Stimulated activated CD8-positive, alpha-beta memory T cell treated with anti-CD3 and anti-CD28 coated beads, Interleukin-15, amount 100 ng/mL, for 1 hour (primary cell): ENCODE measurements at places on chromosomes 1 and 21.
A peak's percentile ranks its signal among the peaks of the same experiment; 100 is the strongest.

- DNase-seq, result peak; percentile 60
Observed at GRCh38 chr1:44652445-44653106, 21.7 kb downstream of the TMEM53 start.

DNA sequence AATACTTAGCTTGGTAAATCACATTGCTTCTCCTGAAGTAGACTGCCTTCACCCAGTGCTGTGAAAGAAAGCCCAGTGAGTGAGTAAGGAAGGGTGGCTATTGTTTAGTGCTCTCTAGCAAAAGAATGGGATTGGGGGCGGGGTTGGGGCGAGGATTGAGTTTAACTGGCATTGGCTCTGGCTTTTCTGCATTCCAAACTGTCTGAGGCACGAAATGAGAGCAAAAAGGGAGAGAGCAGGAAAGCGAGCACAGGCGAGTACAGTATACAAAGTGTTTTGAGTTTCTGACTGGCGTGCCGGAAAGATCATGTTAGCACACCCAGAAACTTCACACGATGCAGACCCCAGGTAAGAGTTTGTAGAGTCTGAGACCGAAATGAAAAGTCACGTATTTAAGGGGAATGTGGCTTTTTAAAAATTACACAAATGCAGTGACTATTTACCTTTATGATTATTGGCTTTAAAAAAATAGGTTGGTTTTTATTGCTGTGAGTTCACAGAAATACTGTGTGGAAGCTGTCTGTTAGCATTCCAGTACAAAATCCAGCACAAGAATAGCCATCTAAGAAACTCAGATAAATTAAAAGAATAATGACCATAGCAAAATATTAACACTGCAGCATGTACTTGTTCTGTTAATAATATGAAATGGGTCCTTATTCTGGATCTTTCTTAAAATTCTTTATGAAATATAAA, 155.4 kb downstream of the CLEC20A start:
- no peak for DNase-seq

DNA sequence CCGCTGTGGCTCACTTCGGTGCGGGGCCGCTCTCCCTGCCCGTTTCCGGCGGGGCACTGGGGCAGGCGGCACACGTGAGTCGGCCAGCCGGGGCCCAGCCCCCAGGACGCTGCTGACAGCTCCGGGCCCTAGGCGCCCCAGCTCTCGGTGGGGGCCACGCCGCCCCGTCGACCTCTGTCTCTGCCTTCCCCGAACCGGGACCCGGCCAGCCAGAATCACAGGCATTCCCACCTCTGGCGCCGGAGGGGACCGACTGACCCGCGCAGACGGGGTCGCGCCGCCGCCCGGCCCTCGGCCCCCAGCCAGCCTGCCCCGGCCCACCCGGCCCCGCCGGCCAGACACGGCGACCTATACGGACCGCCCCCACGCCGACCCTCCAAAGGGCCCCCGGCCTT, 755 bp downstream of the SCMH1 start:
- DNase-seq, result no peak

GRCh38 chr1:234963180-234963903, 165.3 kb downstream of the TOMM20 start:
- DNase-seq, result peak; percentile 62

- no peak for DNase-seq
Observed at GRCh38 chr1:35640380-35641232, 720 bp downstream of the PSMB2 start.

GRCh38 chr1:197486946-197487345, 218.9 kb downstream of the CRB1 start:
- no peak for DNase-seq

DNA sequence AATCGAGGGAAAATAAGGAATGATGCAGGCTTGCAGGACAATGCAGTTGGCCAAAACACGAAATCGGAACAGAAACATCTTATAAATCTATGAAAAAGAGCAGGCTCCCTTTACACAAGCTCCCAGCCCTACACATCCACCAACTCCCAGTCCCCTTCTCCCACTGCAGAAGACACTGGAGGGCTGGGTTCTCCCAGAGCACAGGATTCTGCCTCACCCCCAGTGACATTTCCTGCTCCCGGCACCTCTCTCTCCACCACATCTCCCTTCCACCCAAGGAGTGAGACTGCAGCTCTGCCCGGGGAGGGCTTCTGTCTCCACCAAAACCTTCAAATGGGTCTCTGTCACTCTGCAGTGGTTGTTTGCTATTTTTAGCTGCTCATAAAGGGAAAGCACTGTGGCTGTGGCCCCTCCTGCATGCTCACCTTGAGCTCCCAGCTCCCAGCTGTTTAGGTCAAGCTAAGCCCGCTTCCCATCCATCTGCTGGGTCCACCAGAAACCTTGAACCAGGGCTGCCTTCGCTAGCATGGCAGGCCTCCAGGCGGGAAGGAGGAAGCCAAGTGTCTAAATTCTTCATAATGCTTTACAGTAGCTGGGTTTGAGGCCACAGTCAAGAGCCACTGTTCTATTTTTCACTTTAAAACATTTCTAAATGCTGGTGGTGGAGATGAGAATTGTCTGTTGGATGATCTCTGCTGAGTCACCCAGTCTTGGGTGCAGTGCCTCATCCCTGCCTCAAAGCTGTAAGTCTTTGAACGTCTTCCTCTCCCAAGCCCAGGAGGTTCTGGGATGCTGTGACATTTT, 3.3 kb upstream of the C2CD2 start:
- DNase-seq, result no peak

DNA sequence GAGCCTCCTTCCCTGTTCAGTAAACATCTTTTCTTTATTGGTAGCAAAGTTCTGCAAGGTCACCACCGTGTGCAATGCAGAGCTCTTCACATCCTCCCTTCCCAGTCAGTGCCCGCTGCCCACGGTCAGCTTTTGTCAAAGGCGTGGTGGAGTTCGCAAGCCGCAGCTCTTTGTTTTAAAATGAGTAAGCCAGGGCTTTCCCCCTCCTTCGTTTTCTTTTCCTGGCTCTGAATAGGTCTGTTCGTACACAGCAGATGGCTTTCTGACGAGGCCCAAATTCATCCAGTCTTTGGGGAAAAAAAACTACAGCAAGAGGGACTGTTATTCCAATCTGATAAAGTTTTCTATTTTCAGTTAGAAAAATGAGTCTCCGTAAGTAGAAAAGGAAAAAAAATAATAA, 153.2 kb downstream of the LRIG2 start:
- no peak for DNase-seq

DNA sequence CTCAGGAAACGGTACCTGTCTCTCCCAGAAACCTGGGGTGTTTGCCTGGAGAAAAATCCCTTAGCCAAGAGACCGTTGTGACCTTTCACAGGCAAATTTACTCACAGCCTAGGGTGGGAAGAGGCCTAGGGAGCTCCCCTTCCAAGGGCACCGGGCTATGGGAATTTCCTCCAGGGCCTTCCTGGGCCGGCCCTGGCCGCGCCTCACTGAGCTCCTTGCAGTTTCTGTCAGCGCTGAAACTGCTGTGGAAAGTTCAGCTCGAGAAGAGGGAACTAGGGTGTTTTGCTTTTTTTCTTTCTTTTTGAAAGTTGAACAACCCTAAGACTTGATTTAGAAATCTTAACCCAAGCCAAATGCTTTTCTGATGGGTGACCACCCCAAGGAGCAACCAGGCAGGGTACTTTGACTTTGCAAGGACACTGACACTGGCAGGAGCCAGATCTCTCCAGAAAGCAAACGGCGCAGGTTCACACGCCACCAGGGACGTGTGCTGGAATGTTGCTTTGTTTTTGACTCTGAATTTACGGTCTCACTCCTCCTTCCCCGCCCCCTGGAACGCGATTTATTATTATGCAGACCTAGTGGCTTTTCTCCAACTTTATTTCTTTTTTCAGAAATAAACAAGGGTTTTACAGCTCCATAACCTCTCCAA, 229.6 kb upstream of the JUN start:
- no peak for DNase-seq

- no peak for DNase-seq
Observed at GRCh38 chr1:87305151-87305550, 23.5 kb upstream of the LMO4 start.

GRCh38 chr1:238789916-238790667, 596.3 kb upstream of the CHRM3 start:
- no peak for DNase-seq

DNA sequence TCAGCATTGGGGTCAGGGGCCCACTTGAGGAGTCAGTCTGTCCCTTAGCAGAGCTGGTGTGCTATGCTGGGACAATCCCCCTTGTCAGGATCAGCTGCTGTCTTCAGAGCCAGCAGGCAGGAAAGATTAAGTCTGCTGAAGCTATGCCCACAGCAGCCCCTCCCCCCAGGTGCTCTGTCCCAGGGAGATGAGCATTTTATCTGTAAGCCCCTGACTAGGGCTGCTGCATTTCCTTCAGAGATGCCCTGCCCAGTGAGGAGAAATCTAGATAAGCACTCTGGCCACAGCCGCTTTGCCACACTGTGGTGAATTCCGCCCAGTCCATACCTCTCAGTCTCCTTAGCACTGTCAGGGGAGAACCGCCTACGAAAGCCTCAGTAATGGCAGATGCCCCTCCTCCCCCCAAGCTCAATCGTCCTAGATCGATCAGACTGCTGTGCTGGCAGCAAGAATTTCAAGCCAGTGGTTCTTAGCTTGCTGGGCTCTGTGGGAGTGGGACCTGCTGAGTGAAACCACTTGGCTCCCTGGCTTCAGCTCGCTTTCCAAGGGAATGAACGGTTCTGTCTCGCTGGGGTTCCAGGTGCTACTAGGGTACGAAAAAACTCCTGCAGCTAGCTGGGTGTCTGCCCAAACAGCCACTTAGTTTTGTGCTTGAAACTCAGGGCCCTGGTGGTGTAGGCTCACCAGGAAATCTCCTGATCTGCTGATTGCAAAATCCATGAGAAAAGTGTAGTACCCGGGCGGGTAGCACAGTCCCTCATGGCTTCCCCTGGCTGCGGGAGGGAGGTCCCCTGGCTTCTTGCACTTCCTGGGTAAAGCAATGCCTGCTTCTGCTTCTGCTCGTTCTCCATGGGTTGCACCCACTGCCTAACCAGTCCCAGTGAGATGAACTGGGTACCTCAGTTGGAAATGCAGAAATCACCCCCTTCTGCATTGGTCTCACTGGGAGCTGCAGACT, 25.1 kb upstream of the TP53BP2 start:
- no peak for DNase-seq

GRCh38 chr1:208077232-208078075, 166.5 kb upstream of the CD34 start:
- DNase-seq, result no peak

GRCh38 chr1:1351511-1352427, 2.6 kb upstream of the DVL1 start:
- no peak for DNase-seq

- DNase-seq, result no peak
Observed at GRCh38 chr1:73029571-73029970, 747.2 kb upstream of the NEGR1 start.
